ENCODE measurements at places on chromosomes 11 and 22.

DNA sequence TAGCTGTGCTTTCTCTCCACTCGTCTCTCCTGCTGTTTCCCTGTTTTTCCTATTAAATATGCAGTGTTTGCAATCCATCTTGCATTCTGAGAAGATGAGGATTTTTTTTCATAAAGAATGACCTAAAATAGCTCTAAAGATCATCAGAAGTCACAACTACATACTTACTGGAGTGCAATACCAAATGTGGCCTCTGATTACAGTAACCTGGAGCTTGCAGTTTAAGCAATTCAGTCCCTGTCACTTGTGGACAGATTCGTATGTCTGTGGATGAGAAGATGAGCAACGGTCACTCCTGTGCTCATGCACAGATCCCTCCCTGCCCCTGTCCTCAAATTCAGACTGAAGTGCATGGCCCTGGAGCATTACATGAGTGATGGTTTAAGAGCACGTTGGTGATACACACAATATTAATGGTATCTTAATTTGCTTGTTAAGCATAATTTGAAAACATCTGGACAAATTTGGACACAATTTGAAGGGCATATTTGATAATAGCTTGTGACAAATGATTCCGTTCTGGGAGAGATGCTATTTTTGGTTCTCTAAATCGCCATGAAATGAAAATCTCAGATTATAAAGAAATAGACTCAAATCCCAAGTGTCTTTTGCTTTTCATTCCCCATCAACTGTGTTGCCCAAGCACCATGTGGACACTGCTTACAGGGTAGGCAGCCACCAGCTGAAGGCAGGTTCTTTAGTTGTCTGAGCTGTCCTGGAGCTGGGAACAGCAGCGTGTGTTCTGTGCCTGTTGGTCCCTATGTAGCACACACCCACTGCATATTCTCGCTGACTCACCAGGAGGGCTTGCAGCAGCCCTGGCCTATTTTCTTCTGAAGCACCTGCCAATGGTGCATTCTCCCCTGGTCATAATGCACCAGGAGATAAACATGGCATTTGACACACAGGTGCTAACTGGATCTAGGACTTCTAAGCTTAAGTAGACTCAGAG is 32.6 kb upstream of the PRAME start:
- no peak for DNase-seq

- DNase-seq = no peak
These were observed 1.9 kb upstream of the CTSF start for GRCh38 chr11:66570079-66570849.

DNA sequence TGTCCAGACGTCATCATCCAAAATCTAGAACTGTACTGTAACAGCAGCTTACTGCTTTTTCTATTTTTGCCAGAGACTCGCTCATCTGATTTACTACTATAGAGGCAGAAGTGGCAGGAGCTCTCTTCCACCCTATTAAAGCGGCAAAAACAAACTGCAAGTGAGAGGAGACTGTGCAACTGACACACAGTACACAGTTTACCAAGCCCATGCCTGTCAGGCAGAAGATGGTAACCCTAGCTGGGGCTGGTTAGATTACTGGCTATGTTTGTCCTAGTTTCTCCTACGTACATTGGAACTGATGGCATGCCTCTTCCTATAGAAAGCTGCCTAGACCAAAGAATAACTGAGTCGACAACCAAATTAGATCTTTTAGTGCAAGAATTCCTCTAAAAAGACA is 51.8 kb downstream of the CELF1 start:
- DNase-seq = no peak

DNA sequence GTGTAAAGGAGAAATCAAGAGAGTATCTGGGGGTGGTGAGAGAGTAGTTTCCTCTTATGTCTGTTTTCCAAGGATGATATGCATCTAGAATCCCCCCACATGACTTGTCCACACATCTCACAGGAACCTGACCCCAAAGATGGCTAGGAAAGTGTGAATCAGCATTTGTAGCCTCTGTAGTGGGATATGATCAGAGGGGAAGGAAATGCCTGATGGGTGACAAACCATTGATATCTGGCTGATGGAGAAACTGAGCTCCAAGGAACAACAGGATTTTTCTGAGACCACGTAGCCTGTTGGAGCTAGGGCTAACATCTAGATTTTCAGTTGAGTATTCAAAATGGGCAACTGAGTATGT is 369.4 kb downstream of the DDX10 start:
- DNase-seq = no peak

GRCh38 chr11:77435972-77436371 is 37.9 kb downstream of the PAK1 start:
- peak; percentile 17 for DNase-seq

GRCh38 chr11:10305262-10305963 is 540 bp downstream of the ADM start:
- peak; percentile 30 for DNase-seq

GRCh38 chr11:60739114-60739513 is 14.6 kb downstream of the MS4A18 start:
- DNase-seq = no peak

- DNase-seq = no peak
These were observed 18.1 kb upstream of the ANO1 start for GRCh38 chr11:70059971-70060370.

DNA sequence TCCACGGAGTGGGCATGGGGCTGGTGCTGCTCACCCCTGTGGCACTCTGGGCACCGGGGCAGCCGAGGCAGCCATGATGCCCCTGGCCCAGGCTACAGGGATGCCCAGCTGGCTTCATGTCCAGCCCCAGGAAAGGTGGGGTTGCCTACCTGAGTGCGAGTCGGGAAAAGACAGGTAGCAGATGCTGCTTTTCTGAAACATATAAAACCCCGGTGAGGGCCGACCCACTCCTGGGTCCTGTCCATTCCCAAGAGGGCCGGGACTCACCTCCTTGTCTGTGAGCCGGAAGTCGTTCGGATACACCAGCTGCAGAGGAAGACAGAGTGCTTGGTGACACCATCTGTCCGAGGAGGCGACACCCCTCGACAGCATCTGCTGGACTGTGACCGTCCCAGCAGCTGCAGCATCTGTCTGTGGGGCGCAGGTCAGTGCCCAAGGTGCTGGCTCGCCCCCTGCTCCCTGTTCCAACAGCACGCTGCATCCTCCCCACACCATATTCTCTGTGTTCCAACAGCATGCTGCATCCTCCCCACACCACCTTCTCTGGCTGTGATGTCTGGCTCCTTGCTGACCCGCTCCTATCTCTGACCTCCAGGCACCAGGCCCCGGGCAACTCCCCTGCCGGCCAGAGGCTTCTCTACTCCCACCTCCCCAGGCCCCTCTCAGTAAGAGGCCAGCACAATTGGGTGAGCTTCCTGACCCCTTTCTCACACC is 8.0 kb downstream of the DENND6B start:
- no peak for DNase-seq

DNA sequence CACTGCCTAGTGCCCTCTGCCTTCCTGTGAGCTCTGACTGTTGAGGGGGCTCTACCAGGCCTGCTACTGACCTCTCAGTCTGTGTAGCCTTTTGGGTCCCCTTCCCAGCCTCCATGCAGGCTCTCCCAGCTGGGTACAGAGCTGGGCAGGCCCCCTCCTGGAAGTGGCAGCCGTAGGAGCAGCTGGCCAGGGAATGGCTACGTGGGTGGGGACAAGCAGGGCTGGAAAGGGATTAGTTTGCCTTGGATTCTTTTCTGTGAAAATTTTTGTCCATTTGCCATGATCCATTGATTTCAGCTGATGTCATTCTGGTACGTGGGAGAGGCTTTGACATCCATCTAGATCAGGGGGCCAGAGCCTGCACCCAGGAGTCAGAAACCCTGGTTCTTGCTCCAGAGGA is 23.9 kb upstream of the NECTIN1 start:
- DNase-seq = no peak

DNA sequence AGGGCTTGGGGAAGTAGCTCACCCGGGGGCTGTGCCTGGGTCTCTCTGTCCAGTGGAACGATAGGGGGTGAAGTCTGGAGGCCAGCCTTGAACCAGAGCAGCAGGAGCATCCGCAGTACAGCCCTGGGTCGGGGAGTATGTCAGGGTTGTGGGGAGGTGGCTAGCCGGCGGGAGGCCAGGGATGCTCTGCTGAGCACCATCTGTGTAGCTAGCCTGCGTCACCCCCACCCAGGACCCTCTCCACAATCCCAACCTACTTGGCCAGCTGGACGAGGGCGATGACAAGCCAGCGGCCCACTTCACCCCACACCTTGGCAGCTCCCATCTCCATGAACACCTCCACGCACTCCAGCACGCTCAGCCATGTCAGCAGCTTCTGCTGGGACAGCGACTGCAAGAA is 2.2 kb downstream of the PEX16 start:
- DNase-seq = no peak

GRCh38 chr11:132531921-132532320 is 1000.4 kb downstream of the OPCML start:
- no peak for DNase-seq
